ENCODE measurements at places on chromosomes 5 and 9.

DNA sequence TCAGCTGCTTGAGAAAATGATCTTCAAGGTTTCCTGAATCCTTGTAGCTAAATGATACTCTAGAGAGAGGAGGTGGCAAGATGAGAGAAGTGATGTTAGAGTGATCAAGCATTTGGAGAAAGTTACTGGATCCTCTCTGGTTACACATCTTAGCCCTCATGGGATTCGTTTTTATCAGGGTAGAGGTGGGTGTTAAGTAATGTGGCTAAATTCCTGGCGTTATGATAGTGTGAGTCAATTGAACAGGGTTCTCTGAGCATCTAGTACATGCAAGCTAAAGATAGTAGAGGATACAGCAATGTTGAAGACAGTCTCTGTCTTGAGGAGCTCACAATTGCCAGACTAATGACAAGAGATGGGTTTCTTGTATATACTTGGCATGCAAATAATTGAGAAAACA is 123.7 kb downstream of the PSD2 start:
- DNase-seq, result no peak

DNA sequence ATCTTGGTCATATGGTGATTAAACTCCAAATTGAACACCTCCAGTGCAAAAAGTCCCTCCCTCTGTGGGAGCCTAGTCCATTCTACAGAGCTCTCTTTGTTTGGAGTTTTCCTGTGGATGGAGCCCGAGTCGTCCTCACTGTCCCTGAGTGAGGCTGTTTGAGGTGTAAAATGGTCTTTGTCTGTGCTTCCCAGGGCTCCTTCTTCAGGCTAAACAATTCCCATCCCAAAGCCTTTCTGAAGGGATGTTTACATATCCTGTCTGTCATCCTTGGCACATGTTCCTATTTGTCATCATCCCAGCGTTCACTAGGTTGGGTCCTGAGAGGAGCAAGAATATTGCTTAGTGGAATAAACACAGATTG is 68.9 kb downstream of the COL27A1 start:
- DNase-seq, result no peak

- peak; percentile 41 for DNase-seq
These were observed 90.3 kb upstream of the IFNK start for GRCh38 chr9:27433631-27434325.

- no peak for DNase-seq
These were observed 377.9 kb upstream of the ITGA1 start for GRCh38 chr5:52409835-52410234.

DNA sequence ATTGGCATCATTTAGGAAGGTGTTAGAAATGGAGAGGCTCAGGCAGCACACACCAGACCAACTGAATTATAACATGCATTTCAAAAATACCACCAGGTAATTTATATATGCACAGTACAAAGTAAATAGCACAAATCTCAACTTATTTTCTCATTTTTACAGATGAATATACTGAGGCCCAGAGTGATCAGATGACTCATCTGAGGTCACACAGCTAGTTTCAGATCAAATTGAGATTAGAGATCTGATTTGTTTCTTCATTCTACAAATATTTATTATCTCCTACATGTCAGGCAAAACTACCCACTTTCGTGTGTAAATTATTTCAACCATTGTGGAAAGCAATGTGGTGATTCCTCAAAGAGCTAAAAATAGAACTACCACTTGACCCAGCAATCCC is 507.1 kb downstream of the TLE4 start:
- DNase-seq, result no peak

GRCh38 chr9:17476401-17476800 is 102.5 kb upstream of the SH3GL2 start:
- DNase-seq, result no peak

DNA sequence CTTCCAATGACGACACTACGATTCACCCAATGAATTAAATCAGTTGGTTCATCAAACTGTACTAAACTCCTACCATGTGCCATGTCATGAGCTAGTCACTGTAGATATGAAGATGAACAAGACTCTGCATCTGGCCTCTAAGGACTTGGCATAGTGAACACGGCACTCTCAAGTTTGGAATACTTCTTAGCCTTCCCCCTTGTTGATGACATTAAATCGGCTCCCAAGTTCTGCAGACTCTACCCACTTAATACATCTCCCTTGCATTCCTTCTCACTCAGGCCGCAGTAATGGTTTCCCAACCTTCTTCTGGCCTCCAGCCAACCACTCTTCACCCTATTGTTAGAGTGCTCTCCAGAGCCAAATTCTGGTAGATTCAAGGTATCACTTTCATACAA is 184.7 kb downstream of the MAPKAP1 start:
- DNase-seq, result no peak

DNA sequence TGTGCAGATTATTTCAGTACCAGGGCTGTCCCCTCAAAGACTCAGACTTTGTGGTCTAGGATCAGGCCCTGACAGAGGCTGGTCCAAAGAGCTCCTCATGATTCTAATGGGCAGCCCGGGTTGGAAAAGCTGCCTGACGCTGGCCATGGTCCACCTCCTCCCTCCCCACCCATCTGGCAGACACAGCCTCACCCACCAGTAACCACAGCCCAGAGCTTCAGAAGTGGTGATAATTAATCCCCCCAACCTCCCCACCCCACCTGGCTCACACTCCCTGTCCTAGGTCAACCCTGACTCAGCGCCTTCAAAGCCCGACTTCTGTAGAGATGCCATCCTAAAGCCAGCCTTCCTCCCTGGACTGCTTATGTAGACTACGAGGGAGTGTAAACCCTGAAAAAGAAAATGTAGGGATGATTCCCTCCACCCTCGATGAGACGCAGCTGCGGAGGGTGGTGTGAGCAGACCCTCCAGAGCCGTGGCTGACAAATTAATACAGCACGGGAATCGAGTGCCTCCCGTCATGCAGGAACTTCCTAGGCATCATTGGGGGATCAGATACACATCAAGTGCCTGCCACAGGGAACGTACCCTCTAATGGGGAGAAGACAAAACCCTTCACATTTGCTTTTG is 7.0 kb downstream of the UBE2QL1 start:
- DNase-seq, result no peak

- no peak for DNase-seq
These were observed 21.6 kb upstream of the SPATA31D4 start for GRCh38 chr9:81906671-81907070.

DNA sequence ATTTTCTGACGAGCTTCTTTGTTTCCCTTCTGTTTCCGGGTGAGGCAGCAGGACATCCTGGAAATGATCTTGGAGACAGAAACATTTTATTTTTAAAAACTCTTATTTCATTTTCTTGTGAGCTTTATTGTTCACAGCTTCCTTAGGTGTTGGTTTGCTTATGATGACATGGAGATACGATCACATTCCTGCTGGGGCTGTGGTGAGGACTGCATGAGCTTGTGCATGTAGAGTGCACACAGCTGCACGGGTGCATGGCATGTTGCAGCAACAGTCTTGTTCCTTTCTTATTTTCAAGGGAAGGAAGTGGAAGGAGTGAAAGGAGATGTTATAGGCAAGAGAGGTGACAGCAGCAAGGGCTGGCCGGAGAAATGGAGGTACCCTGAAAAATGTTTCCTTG is 1.2 kb downstream of the BTNL8 start:
- no peak for DNase-seq

DNA sequence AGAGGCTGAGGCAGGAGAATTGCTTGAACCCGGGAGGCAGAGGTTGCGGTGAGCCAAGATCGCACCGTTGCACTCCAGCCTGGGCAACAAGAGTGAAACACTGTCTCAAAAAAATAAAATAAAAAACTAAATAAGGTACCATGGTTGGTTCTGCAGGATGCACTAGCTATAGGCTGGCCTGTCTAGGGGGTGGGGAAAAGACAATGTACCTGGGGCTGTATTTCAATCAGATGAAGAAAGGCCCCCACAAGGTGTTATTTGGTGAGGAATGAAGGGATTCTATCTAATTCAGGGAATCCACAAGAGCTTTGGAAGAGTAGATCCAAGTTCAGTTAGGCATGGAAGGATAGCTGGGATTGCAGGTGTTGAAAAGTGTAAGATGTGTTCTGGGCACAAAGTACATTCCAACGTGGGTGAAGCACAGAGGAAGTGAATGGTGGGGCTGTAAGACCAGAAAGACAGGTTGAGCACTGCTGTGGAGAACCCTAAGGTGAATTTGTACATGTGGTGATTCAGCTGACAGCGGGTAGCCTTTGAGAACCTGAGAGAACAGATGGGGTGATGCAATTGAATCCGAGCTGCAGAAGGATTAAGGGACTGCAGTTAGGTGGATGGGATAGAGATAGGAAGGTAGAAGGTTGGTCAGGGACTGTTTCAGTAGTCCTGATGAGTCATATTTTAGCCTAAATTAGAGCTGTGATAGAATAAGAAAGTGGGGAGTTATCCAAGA is 71.8 kb downstream of the CAST start:
- DNase-seq, result peak; percentile 82
